ENCODE measurements at places on chromosomes 1 and 21.

- DNase-seq, result no peak
Observed at GRCh38 chr1:11752359-11753088, 9.5 kb upstream of the C1orf167 start.

DNA sequence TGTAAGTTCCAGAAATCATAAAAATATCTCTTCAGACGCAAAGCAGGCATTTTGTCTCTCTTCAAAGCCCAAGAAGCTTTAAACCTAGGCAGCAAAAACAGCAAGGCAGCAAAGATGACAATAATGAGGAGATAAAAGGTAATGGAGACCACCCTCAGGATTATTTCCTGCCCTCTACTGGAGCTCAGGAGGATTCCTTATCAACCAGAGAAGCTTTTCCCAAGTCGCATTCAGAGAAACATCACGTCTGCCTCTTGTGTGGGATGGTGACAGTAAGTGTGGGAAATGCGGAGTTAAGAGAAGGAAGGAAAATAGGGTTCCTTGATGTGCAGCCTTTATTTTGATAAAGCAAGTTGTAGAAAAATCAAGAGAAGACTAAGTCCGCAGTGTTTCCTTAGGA, 365.8 kb downstream of the RGS7 start:
- DNase-seq, result no peak

- no peak for DNase-seq
Observed at GRCh38 chr1:27609618-27610240, 5.8 kb upstream of the AHDC1 start.

DNA sequence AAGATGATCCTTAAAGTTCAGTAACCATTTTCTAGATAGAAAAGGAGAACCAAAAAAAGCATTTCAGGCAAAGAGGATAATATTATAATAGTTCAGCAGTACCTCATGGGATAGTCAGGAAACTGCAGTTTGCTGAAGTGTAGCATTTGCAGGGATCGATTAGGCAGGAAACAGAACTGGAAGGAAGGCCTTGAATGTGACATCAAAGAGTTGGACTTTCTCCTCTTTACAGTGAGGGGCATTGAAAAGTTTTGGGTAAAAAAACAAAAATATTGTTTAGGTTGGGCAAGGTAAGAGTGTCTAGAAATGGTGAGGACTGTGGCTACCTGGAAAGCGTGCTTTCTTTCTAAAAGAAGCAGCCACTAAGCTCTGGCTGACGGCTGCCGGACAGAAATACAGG, 8.0 kb upstream of the IRF6 start:
- DNase-seq, result no peak

DNA sequence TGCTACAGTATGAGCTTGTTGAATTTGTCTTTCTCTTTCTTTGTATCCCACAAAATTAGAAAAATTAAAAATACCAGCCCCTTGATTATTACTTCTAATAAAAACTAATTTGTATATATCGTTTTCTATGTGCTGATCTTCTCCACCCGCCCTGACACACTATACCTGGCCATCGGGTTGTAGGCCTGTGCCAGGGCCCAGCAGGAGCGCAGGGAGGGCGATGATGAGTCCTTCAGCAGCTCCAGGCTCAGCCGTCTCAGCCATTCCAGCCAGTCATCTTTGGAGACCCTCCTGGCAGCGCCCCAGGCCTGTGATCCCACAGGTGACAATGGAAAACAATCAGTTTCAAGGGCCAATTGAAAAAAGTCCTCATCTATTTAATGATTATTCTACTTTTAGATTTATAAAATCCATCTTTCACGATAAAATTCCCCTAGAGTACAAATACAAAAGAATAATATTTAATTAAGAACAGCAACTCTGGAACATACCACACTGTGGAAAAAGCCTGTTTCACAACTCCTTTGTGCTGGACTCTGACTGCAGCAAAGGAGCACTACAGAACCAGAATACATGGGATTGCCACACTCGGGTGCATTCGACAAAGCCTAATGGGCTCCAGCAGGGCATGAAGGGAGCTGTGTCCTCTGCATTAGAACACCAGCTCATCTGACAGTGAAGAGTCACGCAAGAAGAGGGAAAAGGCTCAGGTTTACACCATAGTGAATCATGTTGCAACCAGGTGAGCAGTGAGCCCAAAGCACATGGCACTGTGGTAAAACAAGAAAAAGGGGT, 15.4 kb downstream of the ANGPTL7 start:
- DNase-seq, result no peak

DNA sequence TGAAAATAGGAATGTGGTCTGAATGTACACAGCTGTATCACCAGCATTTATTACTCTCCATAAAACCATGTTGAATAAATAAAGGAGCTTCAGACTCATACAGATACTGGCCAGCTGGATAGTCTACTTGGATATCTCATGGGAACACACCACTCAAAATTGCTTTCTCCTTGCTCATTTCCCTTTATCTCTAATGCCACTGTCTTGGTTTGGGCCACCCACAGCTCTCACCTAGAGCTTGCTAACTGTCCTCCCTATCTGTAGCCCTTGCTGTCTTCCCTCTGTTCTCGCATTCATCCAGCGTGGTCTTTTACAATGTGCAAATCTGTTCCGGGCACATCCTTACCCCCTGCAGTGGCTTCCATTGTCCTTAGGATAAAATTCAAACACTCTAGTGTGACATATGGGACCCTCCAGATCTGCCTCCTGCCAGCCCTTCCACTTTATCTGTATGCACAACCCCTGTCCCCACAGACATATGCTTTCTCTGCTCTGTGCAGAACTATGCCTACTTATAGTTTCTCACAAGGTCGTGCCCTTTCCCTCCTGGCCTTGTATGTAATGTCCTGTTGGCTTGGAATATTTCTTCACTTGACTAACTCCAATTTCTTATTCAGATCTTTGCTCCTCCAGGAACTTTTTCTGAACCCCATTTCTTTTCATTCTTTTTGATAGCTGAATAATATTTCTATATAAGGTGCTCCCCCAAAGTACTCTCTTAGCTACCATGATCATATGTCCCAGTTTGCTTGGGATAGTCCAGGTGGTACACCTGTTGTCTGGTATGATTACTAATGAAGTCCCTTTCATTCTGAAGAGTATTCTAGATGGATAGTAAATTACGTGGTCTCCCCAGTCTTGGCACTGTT, 2.9 kb downstream of the FLVCR1 start:
- DNase-seq, result no peak

- peak; percentile 82 for DNase-seq
Observed at GRCh38 chr1:33367485-33368405, 46.8 kb upstream of the A3GALT2 start.

DNA sequence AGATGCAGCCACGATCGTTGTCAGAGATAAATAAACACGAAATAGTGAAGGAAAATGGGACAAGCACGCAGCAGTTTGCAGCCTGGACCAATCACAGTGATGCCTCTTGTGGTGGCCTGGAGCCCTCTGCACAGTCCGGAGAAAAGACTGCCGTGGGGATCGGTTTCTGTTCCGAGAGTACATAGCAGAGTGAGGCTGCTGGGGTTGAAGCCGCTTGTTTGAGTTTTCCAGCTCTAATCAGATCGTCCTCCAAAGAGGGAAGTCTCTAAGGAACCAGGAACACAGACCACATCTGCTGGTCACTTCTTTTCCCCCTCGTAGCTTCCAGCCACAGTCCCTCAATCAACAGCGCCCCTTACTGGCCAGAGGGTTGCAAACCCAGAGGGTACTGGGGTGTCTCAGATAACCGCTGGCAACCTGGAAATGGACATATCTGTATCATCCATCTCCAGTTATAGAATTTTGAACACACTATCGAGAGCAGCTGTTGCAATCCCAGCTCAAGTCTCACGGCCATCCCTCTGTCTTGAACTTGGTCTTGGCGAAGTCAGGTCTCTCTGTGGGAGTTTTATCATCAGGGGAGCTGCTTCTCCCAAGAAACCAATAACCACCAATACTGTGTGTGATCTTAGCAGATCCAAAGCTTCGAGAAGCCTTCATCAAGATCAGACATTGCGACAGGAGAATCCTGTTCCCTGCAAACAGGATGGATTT, 57.4 kb downstream of the OLIG1 start:
- peak; percentile 31 for DNase-seq

- no peak for DNase-seq
Observed at GRCh38 chr1:52263153-52263910, 102.7 kb downstream of the CC2D1B start.

- no peak for DNase-seq
Observed at GRCh38 chr1:29280409-29281131, 44.2 kb downstream of the PTPRU start.

DNA sequence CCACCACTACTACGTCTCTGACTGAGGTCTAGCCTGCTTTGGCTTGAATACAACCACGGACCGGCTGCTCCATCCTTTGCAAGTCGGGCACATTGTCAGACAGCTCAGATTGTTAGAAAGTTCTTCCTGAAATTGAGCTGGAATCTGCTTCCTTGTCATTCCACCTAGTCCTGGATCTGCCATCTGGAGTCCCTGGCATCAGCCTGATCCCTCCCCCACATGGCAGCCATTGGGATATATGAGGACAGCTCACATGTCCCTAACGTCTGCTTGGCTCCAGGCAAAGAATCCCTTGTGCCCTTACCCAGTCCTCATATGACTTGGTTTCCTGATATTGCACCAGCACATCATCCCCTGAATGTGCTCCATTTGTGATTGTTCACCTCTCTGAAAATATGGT, 56.3 kb upstream of the SYT6 start:
- DNase-seq, result no peak

DNA sequence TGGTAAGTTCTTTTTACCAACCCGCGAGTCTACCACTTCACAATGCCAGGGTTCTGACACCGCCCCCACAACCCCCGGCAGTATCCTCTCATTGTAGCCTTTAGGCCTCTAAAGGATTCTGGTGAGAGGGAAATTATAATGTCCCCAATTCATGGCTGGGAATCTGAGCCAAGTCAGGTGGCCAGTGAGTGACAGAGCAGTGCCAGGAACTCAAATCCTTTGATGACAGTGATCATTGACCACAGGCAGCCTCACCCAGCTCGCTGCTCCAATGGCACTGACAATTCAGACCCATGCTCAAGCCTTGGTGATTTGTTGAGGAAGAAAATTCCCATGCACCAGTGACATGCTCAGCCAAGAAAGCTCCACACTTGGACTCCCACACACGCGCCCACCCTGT, 63.4 kb upstream of the CSF1 start:
- no peak for DNase-seq

DNA sequence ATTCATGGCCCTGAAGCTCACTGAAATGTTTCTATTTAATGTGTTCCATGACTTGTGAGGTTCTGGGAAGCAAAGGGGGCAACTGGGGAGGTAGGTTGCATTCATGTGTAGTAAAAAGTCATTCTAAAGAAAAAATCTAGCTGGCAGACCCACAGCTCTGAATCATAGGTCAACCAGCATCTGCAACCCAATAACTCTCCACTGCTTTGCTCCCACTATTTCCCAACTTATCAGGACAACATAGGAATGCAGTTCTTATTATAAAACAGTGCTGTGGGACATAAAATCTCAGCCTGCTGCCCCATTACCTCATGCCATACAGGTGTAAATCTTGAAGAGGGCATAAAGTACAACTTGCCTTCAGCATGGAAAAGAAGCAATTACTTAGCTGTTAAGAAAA, 576.1 kb upstream of the PTBP2 start:
- no peak for DNase-seq

DNA sequence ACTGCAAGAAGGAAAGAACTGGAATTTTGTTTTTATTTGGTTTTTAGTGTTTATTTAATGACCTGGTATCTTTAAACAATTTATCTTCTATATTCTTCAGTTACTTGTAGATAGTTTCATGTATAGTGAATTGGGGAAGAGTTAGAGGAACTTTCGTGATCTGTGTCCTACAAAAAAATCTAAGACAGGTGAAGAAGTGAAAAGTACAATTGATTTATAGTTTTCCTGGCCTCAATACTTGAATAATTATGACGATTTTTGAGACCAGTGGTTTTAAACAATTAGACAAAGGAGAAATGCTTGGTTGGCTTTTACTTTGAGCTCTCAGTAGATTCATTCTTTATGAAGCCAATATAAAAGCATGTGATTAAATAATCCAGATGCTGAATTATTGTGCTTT, 7.5 kb downstream of the MIER1 start:
- DNase-seq, result no peak

- DNase-seq, result no peak
Observed at GRCh38 chr1:164604541-164604940, 45.6 kb downstream of the PBX1 start.

- no peak for DNase-seq
Observed at GRCh38 chr1:174039027-174039426, 16.9 kb upstream of the RC3H1 start.
